ENCODE measurements at places on chromosomes 11 and 22. TPM values are rescaled to one million over a fixed set of nuclear protein-coding genes. Genes with fewer than 3 reads are reported as not detected.

The ANO3 gene
- not detected for total RNA-seq

The LRP4 gene
- not detected for total RNA-seq

DNA sequence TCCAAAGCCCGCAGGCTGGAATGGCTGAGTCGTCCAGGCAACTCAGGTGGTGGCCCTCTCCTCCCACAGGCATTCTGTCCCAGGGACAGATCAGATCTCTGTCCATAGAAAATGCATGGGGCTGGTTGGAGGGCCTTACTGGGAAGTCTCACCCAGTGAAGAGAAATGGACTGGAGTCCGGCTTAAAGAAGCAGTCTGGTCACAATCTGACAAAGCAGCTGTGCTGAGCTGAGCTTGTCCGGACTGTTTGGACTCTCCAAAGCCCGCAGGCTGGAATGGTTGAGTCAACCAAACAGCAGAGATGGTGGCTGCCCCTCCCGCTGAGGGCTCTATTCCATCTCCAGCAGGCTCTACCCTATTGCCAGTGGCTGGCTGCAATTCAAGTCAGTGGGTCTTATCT is 14.4 kb upstream of the DEPDC7 start:
- peaks cover 2% of the 10 kb centered on the region for H3K36me3 ChIP-seq
- H3K27ac ChIP-seq = no peak overlapping the region
- H3K4me3 ChIP-seq = no peak overlapping the region
- DNase-seq = no peak

GRCh38 chr11:78079232-78080083 is at the start of gene NDUFC2:
TSS of gene NDUFC2 (minus strand) at chr11:78079862. CDS start at chr11:78079744, 118 bp downstream.
- H3K27me3 ChIP-seq = no peaks in the 10 kb centered on the region
- DNase-seq = peak; percentile 75
